ENCODE measurements at places on chromosomes 16 and 17.

DNA sequence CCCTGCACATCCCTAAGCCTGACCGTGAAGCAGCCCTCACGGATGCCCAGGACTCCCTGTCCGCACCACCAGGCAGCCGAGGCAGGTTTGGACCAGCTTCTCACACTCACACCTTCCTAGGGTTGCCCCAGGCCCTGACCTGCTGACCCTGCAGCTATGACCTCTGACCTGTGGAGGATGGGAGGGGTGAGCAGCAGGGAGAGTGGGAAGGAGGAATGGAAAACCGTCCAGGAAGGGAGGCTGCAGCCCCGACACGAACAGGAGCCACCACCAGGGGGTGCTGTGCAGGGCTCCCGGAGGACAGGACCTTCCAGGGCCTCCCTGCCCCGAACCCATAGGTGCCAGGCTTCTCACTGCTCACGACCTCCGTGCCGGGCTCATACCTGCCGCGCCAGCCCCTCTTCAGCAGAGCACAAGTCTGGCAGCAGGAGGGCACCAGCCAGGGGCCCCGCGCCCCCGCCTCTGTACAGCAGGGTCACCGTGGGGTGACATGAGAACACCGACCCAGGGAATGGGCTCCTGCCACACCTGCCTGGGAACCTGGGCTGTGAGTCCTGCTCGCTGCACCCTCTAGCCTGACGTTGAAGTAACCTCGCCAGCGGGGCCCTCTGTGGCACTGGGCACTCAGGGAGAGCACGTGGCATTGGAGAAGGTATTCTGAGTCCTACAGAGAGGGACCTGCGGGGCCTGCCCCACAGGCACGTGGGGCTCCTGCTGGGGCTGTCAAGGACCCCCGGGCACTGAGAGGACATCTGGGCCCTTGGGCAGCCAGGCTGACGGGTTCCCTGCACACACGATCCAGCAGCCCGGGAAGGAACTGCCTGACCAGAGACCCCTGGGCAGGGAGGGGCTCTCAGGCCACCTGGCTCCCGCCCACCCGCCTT lies 37.6 kb downstream of the CTU2 start:
- no peak for DNase-seq

DNA sequence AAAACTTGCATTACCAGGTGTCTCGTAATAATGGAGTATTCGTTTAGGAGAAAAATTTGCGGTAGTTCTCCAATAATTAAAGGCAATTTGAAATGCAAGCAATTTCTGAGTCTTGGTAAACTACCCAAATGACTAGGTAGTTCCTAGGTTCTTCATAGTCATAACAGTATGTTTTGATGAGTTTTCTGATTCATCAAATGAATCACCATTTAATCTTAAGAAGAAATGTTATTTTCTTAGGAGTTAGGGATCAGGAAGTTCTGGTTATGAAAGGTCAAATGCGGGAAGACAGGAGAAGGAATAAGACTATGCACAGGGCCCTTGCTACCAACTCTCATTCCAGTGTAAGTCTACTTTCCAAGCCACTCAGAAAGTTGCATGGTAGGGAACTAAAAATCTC lies 221.5 kb upstream of the SOX9 start:
- DNase-seq: no peak

DNA sequence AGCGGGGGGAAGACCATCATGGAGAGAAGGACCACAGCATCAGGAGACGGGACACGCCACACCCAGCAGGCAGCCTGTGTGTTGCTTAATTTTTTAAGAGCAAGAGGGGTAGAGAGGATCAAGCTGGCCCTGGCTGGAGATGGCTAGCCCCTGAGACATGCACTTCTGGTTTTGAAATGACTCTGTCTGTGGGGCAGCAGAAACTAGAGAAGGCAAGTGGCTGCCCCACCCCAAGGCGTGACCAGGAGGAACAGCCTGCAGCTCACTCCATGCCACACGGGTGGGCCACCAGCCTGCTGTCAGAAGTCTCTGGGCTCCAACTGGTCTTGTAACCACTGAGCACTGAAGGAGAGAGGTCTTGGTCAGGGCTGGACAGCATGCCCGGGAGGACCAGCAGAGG lies 75.5 kb downstream of the SOCS1 start:
- no peak for DNase-seq

DNA sequence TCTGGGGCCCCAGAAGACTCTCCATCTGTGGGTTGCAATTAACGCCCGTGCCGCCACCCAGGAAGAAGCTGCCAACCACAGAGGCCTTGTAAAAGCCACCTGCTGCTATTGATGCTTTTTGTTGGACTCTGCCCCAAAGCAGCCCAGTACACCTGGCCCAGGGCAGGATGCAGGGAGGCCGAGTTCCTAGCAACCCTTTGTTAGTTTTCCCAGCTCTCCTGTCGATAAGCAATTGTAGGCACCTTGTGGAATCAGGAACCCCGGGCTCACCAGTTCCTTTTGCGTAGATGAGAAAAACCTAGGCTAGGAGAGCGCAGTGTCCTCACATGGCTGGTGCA lies 103.3 kb downstream of the ABCC6 start:
- peak; percentile 88 for DNase-seq

DNA sequence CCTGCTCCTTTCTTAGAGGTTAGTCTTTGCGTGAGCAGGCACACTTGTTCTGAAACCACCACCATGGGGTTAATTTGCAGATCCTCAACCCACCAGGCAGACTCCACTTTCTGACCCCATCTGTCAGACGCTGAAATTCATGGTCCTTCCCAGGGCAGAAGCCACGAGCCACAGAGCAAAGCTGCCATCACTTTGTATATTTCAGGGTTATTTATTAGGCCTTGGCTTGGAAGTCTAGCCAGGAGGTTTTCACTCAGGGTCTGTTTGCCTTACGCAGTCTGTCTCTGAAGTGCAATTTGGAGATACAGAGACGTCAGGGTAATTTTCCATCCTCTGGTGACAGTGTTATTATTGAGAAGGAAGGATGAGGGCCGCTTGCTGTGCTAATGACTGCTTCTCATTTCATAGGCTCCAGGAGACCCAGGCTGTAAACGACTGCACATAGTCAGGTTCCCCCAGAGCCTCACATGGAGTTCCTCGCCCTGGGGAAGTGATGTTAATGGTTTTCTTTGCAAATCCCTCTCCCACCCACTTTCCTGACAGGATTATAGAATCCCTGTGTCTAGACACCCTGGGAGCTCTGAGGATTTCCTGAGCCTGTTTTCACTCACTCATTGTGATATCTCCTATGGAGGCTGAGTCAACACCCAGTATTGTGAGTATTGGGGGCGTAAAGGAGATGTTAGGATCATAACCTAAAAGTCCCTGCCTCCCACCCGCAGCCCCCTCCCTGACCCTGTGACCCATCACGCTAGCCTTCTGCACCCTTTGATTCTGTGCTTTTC lies 269.0 kb downstream of the ABCC12 start:
- DNase-seq: peak; percentile 35

GRCh38 chr16:8644211-8645140 lies 23.0 kb downstream of the METTL22 start:
- no peak for DNase-seq

GRCh38 chr16:35631261-35631945 lies 2172.0 kb downstream of the TP53TG3F start:
- no peak for DNase-seq

DNA sequence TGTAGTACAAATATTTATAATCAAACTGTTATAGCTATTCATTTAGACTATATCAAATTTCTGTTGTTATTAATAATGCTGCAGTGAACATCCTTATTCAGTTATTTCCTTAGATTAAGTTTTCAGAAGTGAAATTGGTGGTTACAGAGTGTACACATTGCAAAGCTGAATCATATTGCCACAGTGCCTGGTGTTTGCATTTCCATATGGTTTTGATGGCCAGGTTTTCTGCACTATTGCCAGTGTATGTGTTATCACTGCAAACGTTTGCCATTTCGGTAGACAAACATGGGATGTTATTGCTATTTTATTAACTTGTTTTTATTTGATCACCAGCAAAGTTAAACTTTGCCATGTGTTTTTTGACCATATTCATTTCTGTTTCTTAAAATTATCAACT lies 259.4 kb downstream of the CDH13 start:
- no peak for DNase-seq

DNA sequence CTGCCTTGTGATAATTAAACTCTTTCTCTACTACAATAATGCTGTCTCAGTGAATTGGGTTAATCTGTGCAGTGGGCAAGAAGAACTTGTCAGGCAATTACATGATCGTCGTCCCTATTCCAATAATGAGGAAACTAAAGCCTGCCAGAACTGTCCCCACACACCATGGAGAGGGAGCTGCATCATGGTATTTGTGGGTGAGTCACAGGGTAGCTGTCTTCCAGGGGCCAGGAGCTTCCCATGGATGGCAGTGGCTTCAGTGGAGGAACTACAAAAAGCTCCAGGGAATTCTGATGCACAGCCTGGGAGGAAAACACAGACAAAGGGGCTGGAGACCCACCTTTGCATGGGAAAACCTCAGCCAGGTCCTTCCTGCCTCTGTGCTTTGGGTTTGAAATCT lies 83.3 kb upstream of the C16orf82 start:
- no peak for DNase-seq

GRCh38 chr16:14496047-14496770 lies 133.9 kb downstream of the PARN start:
- no peak for DNase-seq

GRCh38 chr16:53768593-53768992 lies 64.6 kb downstream of the FTO start:
- DNase-seq: no peak

DNA sequence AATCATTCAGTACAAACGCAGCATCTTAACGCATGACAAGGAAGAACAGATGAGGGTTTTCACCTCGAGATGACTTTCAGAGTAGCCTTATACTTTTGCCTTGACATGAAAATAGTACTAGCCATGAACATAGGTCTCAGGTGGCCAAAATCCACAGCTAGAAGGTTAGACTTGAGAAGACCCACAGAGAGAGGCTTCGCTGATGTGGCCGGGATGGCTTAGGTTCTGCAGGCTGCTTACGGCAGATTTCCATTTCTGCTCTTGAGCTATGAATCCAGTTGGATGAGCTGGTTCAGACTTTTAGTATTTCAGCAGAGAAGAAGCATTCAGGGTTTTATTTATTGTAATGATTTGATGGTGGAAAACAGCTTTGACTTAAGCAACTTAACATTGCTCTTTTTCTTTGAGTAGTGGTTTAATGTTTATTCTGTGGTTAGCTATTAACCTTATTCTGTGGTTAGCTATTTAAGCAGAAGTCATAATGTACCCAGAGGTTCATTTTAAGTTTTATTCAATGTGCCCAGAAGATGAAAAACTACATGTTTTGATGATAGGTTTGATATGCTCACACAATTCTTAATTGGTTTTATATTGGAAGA lies 7.6 kb downstream of the KRT24 start:
- DNase-seq: no peak

All from COR-L47 (cell line).